Sigmoid colon (tissue), 7 donors: ENCODE measurements at places on chromosomes 12 and 14.

- H3K27me3 ChIP-seq = no peaks in the 10 kb centered on the region
- H3K4me3 ChIP-seq = no peak overlapping the region
- no peaks in the 10 kb centered on the region for H3K4me1 ChIP-seq
- no peak overlapping the region for H3K27ac ChIP-seq
Measured at GRCh38 chr12:88310069-88310468, 168.0 kb downstream of the TMTC3 start.

DNA sequence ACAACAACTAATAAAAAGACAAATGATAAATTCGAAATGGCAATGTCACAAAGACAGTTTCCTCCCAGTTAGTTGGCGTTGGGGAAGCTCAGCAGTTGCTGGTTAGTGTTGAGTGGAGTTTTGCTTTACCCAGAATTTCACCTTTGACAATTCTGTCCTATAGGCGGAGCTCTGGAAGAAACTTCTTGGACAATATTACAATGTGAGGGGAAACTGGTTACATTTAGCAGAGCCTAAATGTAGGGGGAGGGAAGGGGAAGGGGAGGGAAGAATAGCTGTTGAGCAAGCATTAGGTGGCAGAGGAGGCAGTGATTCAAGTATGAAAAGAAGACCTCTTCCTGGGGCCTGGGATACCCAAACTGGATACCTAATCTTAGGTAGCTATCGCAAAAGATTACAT is 51.4 kb downstream of the BDKRB1 start:
- DNase-seq = no peak
- no peak overlapping the region for H3K4me3 ChIP-seq
- no peaks in the 10 kb centered on the region for H3K27me3 ChIP-seq
- H3K4me1 ChIP-seq = no peaks in the 10 kb centered on the region
- H3K36me3 ChIP-seq = peaks cover 21% of the 10 kb centered on the region

GRCh38 chr12:60863421-60863820 is 1267.6 kb downstream of the SLC16A7 start:
- no peak overlapping the region for H3K27ac ChIP-seq
- H3K4me3 ChIP-seq = no peak overlapping the region
- DNase-seq = no peak
- H3K27me3 ChIP-seq = no peaks in the 10 kb centered on the region

GRCh38 chr12:68480526-68480925 is 130.2 kb upstream of the RAP1B start:
- peak overlapping the region; percentile 73 for H3K27ac ChIP-seq
- H3K4me1 ChIP-seq = peaks cover 16% of the 10 kb centered on the region
- no peak for DNase-seq
- H3K4me3 ChIP-seq = no peak overlapping the region

- H3K36me3 ChIP-seq = peaks cover 23% of the 10 kb centered on the region
- H3K27ac ChIP-seq = no peak overlapping the region
- no peak overlapping the region for H3K4me3 ChIP-seq
- H3K4me1 ChIP-seq = no peaks in the 10 kb centered on the region
Measured at GRCh38 chr12:2453761-2454090, 341.0 kb upstream of the FKBP4 start.

DNA sequence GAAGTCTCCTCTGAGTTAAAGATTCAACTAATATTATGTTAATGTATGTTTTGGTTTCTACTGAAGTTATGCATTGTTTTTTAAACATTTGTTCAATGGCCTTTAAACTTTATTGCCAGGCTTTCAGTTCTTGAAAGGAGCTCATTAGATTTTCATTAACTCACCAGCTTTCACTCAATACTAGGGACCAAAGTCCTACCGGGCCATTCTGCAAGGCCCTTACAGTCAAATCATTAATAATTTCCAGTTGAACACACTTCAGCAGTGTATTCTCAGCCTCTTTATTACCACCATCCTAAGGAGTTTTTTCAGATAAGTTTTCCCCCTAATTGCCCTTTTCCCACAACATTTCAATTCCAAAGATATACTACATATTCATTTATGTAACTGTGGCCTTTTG is 409.2 kb downstream of the DIO2 start:
- no peak for DNase-seq
- H3K4me3 ChIP-seq = no peak overlapping the region
- no peaks in the 10 kb centered on the region for H3K36me3 ChIP-seq
- no peaks in the 10 kb centered on the region for H3K4me1 ChIP-seq
- no peaks in the 10 kb centered on the region for H3K27me3 ChIP-seq

DNA sequence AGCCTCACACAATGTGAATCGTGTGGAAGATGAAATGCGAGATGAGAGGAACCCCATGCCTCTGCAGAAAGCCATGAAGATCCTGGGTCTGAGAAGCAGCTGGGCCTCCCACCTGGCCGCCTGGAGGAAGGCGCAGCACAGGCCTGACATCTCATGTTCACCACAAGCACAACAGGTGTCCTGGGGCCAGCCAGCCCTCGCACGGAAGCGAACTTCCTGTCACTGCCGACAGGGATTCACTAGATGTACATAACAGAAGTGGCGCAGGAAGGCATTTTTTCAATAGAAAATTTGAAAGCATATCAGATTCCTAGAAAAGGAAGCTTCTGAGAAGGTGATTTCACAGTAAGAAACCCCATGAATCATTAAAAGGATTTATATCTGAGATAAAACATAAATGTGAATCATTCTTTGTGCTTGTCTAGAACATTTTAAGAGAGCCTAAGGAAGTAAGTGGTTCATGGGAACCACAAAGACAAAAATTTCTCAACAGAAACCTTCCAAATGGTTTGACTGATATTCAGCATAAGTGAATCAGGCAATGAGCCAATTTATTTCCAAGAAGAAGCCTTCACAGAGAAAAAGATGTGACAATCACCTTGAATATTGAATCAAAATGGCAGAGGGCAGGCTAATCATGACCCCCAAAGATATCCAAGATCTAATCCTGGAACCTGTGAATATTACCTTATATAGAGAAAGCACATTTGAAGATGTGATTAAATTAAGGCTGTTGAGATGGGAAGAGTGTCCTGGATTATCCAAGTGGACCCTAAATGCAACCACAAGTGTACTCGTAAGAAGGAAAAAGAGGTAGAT is 311.9 kb downstream of the DUSP6 start:
- H3K4me1 ChIP-seq = no peaks in the 10 kb centered on the region
- no peak for DNase-seq
- H3K36me3 ChIP-seq = no peaks in the 10 kb centered on the region
- no peak overlapping the region for H3K4me3 ChIP-seq
- H3K27ac ChIP-seq = no peak overlapping the region

DNA sequence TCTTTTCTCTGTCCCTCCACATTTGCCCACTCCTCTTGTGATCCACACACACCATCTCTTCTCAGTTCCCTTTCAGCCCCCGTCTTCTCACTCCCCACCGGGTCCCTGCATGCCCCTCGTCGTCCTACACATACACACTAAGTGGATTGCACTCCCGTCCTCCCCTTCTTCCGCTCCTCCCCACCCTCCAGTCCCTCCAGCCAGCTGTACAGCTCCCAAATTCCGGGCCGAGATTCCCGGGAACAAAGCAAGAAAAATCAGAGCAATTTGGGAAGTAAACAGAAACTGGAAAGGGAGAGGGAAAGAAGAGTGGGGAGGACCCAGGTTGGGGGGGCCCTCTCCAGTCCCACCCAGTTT is 282 bp upstream of the IGFBP6 start:
- peaks cover 33% of the 10 kb centered on the region for H3K4me1 ChIP-seq
- peak; percentile 83 for DNase-seq
- no peaks in the 10 kb centered on the region for H3K27me3 ChIP-seq
- H3K36me3 ChIP-seq = peaks cover 8% of the 10 kb centered on the region
- H3K27ac ChIP-seq = peak overlapping the region; percentile 84

- H3K4me1 ChIP-seq = peaks cover 50% of the 10 kb centered on the region
- H3K4me3 ChIP-seq = no peak overlapping the region
- no peaks in the 10 kb centered on the region for H3K36me3 ChIP-seq
- no peaks in the 10 kb centered on the region for H3K27me3 ChIP-seq
Measured at GRCh38 chr12:20442322-20442721, 74.0 kb downstream of the PDE3A start.

DNA sequence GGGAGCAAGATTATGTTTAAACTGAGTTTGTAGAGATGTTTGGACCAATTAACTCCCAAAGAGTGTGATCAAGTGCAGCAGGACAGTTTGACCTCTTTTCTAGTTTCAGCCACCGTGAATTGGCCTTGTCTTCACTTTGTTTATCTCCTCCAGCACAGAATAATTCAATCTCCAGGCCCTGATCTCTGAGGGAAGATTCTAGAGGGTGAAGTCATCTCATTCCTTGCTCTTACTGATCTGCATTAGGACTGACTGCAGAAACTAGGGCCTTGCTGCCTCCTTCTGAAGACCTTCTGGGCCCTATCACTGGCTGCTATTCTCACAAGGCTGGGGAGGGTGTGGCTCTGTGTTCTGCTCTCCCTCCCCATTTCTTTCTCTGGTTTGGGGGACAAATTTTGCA is 29.4 kb downstream of the C12orf75 start:
- no peaks in the 10 kb centered on the region for H3K27me3 ChIP-seq
- DNase-seq = no peak
- no peaks in the 10 kb centered on the region for H3K36me3 ChIP-seq
- no peak overlapping the region for H3K27ac ChIP-seq
- H3K4me1 ChIP-seq = no peaks in the 10 kb centered on the region
- no peak overlapping the region for H3K4me3 ChIP-seq

- H3K27ac ChIP-seq = no peak overlapping the region
- no peak for DNase-seq
- no peaks in the 10 kb centered on the region for H3K27me3 ChIP-seq
Measured at GRCh38 chr14:48874711-48875110, 711.5 kb downstream of the RPS29 start.

DNA sequence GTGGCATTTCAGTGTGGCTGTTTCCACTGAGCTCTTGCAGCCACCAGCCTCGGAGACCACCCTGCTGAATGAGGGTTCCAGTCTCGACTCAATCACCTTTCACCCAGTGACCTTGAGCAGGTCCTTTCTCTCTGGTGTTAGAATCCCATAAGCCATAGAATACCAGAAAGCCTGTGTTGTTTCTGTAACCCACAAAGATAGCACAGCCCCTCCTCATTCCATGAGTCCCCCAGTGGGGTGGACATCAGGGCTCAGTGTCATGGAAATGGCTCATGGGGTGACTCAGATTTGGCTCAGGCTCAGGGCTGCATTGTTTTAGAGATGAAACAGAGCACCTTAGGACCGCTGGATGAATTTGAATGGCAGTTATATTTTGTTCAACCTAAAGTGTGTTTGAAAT is 171.5 kb downstream of the PTPN11 start:
- no peaks in the 10 kb centered on the region for H3K4me1 ChIP-seq
- no peak overlapping the region for H3K27ac ChIP-seq
- DNase-seq = no peak

GRCh38 chr12:85642808-85643207 is 193.4 kb downstream of the RASSF9 start:
- no peaks in the 10 kb centered on the region for H3K4me1 ChIP-seq
- no peak overlapping the region for H3K4me3 ChIP-seq
- H3K27me3 ChIP-seq = no peaks in the 10 kb centered on the region
- no peaks in the 10 kb centered on the region for H3K36me3 ChIP-seq
- no peak overlapping the region for H3K27ac ChIP-seq
- no peak for DNase-seq

GRCh38 chr12:47473091-47473490 is 232.7 kb downstream of the RPAP3 start:
- H3K27ac ChIP-seq = no peak overlapping the region
- H3K27me3 ChIP-seq = no peaks in the 10 kb centered on the region
- H3K4me1 ChIP-seq = no peaks in the 10 kb centered on the region
- H3K4me3 ChIP-seq = no peak overlapping the region

DNA sequence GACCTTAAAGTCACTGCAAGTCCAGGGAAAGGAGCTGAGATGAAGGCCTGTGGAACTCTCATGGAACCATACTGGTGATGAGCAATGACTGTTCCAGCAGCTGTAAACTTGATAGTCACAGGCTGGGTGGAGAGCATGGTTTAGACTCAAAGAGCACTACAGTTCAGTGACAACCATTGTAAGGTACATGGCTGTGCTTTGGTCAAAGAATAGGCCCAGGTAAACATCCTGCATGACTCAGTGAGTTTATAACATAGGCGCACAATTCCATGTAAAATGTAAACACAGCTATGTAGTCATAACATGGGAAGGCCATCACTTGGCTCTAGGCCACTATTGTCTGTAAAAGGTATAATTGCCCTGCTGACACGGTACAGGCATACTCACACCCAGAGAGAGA is 119.3 kb upstream of the FSCB start:
- H3K36me3 ChIP-seq = no peaks in the 10 kb centered on the region
- DNase-seq = no peak
- H3K27me3 ChIP-seq = no peaks in the 10 kb centered on the region
- H3K27ac ChIP-seq = no peak overlapping the region

- no peak for DNase-seq
- no peaks in the 10 kb centered on the region for H3K36me3 ChIP-seq
- no peak overlapping the region for H3K4me3 ChIP-seq
Measured at GRCh38 chr14:71694591-71695530, 237.4 kb upstream of the RGS6 start.

GRCh38 chr12:126107659-126108058 is 1042.4 kb downstream of the AACS start:
- H3K4me1 ChIP-seq = no peaks in the 10 kb centered on the region
- H3K27me3 ChIP-seq = no peaks in the 10 kb centered on the region
- H3K27ac ChIP-seq = no peak overlapping the region

GRCh38 chr12:65822732-65823512 is 1.4 kb upstream of the HMGA2 start:
- H3K27ac ChIP-seq = no peak overlapping the region
- H3K36me3 ChIP-seq = no peaks in the 10 kb centered on the region
- peaks cover 100% of the 10 kb centered on the region for H3K27me3 ChIP-seq
- no peak for DNase-seq
- H3K4me3 ChIP-seq = peak overlapping the region; percentile 38
- H3K4me1 ChIP-seq = peaks cover 37% of the 10 kb centered on the region
